H54 (cell line): ENCODE measurements at places on chromosomes 11 and 22.

- DNase-seq: no peak
These were observed 50.9 kb downstream of the ENDOD1 start for GRCh38 chr11:95140397-95141033.

GRCh38 chr11:116792869-116793771 lies 1.4 kb upstream of the APOA5 start:
- DNase-seq: no peak

- DNase-seq: no peak
These were observed 107.0 kb upstream of the SESN3 start for GRCh38 chr11:95337972-95338429.

DNA sequence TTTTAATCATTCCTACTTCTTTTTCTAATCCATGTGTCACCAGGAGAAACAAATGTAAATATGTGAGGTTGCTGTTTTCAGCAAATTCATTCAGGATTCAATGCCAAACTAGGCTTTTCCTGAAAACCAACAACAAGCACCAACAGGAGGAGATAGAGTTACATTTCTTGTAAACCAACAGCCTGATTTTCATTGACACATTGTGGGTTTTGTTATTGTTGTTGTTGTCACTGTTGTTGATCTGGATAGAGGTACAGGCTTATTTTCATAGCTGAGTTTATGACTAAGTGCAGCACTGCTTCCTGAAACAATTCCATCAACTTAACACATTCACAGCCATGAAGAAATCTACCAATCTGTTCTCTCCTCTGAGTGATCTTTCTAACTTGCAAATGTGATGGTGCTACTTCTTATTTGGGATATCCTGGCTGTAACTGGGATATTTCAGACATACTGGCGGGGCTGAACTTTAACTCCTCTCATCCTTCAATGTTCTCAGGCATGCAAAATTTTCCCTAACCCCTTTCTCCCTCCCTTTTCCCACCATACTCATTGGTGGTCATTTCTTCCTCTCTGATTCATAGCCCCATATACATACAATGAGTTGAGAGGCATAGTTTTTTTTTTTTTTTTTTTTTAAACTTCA lies 65.5 kb downstream of the ME3 start:
- DNase-seq: no peak

- DNase-seq: no peak
These were observed 482.0 kb downstream of the KCNA4 start for GRCh38 chr11:29534836-29535235.

- DNase-seq: no peak
These were observed at the start of gene FGF4 for GRCh38 chr11:69775163-69775755. Gene FGF4, minus strand, starts transcription at chr11:69775341. Its CDS starts 257 bp downstream, at chr11:69775084.

GRCh38 chr11:74072721-74073120 lies 63.8 kb upstream of the UCP3 start:
- DNase-seq: no peak

DNA sequence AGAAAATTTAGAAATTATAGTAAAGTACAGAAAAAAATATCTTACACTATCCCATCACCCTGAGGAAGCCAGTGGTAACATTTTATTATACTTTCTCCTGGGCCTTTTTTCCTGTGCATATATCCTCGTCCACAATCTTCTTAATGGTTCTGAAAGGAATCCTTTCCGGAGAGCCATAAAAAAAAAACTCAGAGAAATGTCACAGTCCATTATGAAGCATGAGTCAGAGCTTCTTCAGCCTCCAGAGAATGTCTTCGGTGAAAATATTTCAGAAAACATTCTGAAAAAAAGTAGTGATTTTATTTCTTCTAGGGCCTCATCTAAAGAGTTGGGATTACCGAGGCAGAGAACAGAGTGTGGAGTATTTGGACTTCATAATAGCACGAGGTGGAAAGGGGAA lies 163.4 kb downstream of the INSC start:
- no peak for DNase-seq

GRCh38 chr22:46849951-46850350 lies 87.5 kb downstream of the TBC1D22A start:
- no peak for DNase-seq

DNA sequence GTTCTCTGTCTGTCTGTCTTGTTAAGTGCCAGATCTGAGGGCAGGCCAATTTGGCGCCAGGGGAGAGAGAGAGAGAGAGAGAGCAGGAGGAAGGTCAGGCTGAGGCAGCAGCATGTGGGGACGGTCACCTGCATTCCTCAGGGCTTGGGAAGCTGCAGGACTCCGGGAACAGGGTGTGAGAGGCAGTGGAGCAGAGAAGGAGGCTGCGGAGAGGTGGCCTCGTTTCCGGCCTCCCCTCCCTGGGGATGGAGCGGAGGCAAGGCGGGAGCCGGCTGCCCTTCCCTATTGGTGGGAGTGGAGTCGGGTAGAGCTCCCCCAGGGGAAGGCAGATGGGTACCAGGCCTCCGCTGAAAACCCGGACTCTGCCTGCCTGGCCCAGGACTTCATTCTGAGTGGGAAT lies 9.7 kb downstream of the CLMP start:
- no peak for DNase-seq

DNA sequence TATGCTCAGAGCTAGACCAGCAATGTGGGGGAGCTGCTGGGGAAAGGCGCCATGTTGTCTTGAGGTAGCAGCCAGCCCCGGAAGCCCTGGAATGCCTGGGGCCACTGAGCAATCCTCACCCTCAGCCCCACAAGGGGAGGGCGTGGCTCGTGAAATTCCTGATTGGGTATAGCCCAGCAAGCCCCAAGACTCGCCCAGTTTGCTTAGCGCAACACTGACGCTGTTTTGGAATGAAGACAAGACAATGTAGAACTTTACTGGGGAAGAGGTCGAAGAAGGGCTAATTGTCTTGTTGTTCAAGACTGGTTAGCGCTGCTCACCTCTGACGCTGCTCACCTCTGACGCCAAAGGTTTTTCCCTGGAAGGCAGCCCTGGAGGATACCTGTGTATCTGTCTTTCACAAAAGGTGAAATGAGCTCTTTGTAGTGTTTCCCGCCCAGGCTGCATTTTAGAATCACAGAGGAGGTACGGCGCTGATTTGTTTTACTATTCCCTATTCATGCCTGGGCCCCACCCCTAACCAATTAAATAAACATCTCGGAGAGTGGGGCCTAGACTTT lies 47.6 kb downstream of the ST3GAL4 start:
- DNase-seq: no peak

GRCh38 chr11:107591378-107592230 lies 657 bp downstream of the ELMOD1 start:
- no peak for DNase-seq

- peak; percentile 96 for DNase-seq
These were observed 35.6 kb downstream of the AMPD3 start for GRCh38 chr11:10490398-10491241.

- no peak for DNase-seq
These were observed 2.9 kb downstream of the THYN1 start for GRCh38 chr11:134250246-134250645.

- DNase-seq: peak; percentile 30
These were observed 2.4 kb downstream of the NCR3LG1 start for GRCh38 chr11:17353821-17354600.

DNA sequence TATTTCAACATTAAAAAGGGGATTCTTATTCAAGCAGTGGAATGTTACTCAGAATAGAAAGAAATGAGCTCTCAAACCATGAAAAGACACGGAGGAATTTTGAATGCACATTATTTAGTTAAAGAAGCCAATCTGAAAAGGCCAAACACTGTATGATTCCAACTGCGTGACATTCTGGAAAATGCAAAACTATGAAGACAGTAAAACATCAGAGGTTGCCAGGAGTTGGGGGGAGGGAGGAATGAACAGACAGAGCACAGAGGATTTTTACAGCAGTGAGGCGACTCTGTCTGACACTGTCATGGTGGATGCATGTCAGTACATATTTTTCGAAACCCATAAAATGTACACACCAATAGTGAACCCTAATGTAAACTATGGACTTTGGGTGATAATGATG lies 22.9 kb upstream of the THY1 start:
- no peak for DNase-seq

- DNase-seq: peak; percentile 70
These were observed 39.0 kb downstream of the BMAL1 start for GRCh38 chr11:13316528-13316961.

GRCh38 chr22:37473437-37473946 lies 12.7 kb downstream of the MFNG start:
- DNase-seq: no peak

DNA sequence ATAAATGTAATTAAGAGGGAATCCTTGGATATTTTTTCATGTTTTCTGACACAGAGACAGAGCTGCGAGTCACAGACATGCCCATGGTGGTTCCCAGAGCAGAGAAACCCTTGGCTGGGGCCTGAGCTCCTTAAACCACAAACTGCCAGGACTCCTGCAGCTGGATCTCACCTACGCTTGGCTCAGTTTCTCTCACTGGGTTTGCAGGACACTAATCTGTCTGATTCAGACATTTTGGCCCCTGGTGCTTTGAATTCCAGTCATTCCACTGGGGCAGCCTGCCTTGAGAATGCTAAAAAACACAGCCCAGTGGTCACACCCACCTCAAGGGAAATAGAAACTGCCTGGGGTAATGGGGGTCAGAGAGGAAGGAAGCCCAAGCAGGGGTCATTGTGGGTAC lies 122.6 kb downstream of the CCDC81 start:
- no peak for DNase-seq

GRCh38 chr22:44588348-44588747 lies 90.3 kb upstream of the RTL6 start:
- DNase-seq: no peak

DNA sequence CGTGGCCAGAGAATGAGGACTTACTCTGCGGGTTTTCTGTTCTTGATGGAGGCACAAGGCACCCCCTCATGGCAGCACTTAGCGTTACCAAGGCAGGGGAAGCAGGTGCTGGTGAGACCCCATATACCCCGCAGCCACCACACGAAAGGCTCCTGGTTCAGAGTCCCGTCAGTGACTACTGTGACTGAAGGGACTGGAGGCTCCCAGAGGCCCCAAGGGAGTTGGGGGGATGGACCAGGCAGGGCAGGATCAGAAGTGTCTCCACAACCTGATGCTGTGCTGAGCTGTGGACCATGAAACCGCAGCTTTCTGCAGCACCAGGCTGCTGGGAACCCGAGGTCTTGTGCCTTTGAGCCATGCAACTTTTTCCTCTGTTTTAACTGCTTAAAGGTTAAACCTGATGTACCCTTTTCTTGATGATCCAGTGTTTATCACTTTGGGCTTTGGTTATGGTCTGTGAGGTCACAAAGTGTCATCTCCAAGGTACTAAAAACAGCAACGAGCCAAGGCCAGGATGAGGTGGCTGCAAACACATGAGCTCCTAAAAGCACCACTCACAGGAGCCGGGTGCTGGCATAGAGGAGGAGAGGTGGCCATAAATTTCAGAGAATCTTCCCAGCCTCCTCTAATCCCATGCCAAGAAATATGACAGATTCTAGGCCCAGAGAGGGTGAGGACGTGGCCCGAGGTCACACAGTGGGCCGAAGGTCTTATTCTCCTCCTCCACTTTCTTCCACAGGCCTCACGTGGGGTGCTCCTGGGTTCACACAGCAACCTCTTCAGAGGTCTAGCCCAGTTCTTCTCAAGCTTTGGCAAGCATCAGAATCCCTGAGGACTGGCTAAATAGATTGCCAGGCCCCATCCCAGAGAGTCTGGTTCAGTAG lies 4.2 kb upstream of the LRRC32 start:
- no peak for DNase-seq

DNA sequence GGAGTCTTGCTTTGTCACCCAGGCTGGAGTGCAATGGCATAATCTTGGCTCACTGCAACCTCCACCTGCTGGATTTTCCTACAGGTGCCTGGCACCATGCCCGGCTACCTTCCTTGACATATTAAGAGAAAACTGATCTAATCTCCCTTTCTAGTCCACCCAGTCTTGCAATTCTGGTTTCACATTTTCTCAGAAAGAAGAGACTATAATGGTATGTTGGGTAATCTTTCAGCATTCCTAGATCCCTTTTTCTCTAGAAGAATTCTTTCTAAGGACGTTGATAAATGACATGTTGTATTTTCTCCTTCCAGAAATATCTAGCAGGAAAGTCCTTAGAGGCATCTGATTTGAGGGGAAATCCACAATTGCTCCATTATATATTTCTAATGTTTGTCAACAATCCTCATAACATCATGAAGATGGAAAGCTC lies 10.4 kb upstream of the HSPA8 start:
- DNase-seq: no peak

GRCh38 chr11:73401217-73401923 lies 25.2 kb downstream of the RELT start:
- no peak for DNase-seq

- DNase-seq: no peak
These were observed 4.0 kb downstream of the SCYL1 start for GRCh38 chr11:65528819-65529350.

DNA sequence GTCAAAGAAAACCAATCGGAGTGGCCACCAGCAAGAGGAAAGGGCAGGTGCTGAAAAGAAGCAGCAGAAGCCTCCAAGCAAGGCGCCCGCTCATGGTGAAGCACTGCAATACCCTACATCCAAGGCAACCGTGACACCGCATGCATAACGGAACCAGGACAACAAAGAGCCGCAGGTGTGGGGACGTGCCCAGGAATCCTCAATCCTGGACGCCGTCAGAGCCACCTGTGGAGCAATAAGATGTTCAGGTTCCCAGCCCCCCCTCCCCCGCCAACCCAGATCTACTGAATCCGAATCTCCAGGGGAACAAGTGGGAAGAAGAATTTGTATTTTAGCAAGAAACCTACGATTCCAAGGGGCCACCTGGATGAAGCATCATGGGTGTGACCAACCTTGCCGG lies 70.8 kb downstream of the SHANK2 start:
- no peak for DNase-seq

- DNase-seq: no peak
These were observed 36.6 kb downstream of the RASSF10 start for GRCh38 chr11:13045734-13046133.

GRCh38 chr11:111370902-111371578 lies 8.0 kb downstream of the POU2AF1 start:
- no peak for DNase-seq

GRCh38 chr11:97336064-97336463 lies 946.3 kb downstream of the JRKL start:
- no peak for DNase-seq

GRCh38 chr11:1943977-1944376 lies 3.2 kb upstream of the MRPL23 start:
- DNase-seq: peak; percentile 68

DNA sequence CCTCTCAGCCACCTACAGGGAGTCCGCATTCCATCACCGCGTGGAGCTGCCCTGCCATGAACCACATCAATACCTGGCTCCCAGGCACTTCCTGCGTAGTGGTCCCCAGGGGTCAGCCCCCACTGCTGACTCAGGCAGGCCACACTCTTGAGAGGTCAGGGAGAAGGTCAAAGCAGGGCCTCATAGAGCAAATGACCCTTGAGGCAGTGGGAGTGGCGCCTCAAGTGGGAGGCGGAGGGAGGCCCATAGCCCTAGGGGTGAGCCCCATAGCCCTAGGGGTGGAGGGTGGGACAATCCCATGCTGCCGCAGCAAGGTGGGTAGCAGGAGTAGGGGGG lies 5.0 kb downstream of the PRDX5 start:
- no peak for DNase-seq

GRCh38 chr11:36417154-36417553 lies 92.9 kb downstream of the TRAF6 start:
- no peak for DNase-seq
